ENCODE measurements at places on chromosomes 4 and X.

- H3K27ac ChIP-seq = no peak overlapping the region
- H3K4me3 ChIP-seq = no peak overlapping the region
- no peaks in the 10 kb centered on the region for H3K36me3 ChIP-seq
- DNase-seq = no peak
These were observed 206.4 kb upstream of the PACRGL start for GRCh38 chr4:20493761-20494353.

GRCh38 chrX:18290200-18290599, 64.3 kb downstream of the SCML2 start:
- H3K27ac ChIP-seq = no peak overlapping the region
- H3K4me3 ChIP-seq = no peak overlapping the region
- no peaks in the 10 kb centered on the region for H3K36me3 ChIP-seq
- H3K4me1 ChIP-seq = no peaks in the 10 kb centered on the region
- H3K27me3 ChIP-seq = no peaks in the 10 kb centered on the region

DNA sequence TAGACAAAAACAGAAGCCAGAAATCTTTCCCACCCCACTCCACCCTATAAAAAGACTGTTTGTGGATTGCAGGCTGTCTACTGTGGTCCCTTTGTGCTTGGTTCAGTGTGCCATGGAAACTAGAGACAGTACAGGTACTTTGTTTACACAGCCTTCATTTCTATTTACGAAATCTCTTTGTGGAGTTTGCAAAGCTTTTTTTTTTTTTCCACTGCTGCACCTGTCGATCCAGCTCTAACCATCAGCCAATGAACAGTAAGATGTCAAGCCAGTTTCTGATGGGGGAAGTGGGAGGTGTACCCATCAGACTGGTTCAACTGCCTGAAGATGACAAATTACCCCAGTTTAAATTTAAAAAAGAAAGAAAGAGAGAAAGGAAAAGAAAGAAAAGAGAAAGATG, 20.2 kb upstream of the LRBA start:
- H3K4me1 ChIP-seq = peaks cover 6% of the 10 kb centered on the region
- H3K36me3 ChIP-seq = no peaks in the 10 kb centered on the region
- no peak overlapping the region for H3K4me3 ChIP-seq

- no peak overlapping the region for H3K4me3 ChIP-seq
- no peaks in the 10 kb centered on the region for H3K4me1 ChIP-seq
- no peak for DNase-seq
- H3K27ac ChIP-seq = no peak overlapping the region
These were observed 73.9 kb downstream of the REPS2 start for GRCh38 chrX:17020356-17020755.

DNA sequence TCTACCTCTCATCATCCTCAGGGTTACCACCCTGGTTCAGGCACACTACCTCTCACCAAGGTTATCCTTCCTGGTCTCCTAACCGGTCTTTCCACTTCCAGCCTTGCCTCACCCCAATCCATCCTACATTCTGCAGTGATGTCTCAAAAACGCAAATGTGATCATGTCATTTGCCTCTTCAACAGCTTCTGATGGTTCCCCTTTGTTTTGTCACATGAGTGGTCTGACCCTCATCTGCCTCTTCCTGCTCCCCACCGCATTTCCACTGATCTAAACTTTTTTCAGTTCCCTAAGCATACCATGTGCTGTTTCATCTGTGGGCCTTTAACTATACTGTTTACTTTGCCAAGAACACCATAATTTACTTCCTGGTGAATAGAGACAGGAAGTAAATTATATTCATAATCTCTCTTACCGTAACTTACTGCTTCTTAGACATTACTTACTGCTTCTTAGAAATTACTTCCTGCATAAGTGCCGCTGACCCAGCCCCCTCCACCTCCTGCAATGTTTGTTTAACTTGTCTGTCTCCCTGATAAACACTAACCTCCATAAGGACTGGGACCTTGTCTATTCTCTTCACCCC, 27.1 kb upstream of the NSUN7 start:
- H3K4me3 ChIP-seq = no peak overlapping the region
- H3K27ac ChIP-seq = no peak overlapping the region
- H3K4me1 ChIP-seq = no peaks in the 10 kb centered on the region
- H3K27me3 ChIP-seq = no peaks in the 10 kb centered on the region
- H3K36me3 ChIP-seq = no peaks in the 10 kb centered on the region

GRCh38 chr4:183348136-183348535, 25.9 kb upstream of the CLDN24 start:
- H3K4me3 ChIP-seq = no peak overlapping the region
- H3K36me3 ChIP-seq = no peaks in the 10 kb centered on the region
- H3K27me3 ChIP-seq = no peaks in the 10 kb centered on the region
